Activated T-helper 1 cell treated with anti-CD3 and anti-CD28 coated beads, Interleukin-2, amount 50 U/mL, for 16 hours (primary cell): ENCODE measurements at places on chromosomes 7 and 10.

- DNase-seq, result no peak
Observed at GRCh38 chr7:31094271-31094670, 42.2 kb downstream of the ADCYAP1R1 start.

DNA sequence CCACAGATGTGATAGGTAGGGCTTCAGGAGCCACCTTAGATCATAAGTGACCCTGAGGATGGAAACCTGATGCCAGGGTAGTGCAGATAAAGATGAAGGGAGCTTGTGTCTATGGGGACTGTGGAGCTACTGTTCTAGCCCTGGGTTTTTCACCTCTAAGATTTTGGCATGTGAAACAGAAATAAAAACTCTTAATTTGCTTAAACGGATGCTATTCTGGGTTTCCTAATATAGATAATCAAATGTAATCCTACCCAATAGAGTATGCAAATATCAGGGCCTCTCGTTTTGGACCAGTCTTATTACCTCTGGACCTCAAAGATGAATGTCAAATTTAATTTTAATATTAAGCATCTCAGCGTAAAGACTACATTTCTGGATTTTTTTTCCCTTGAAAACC lies 49.3 kb downstream of the ABCB4 start:
- no peak for DNase-seq

GRCh38 chr10:33325929-33326328 lies 8.5 kb downstream of the NRP1 start:
- no peak for DNase-seq

DNA sequence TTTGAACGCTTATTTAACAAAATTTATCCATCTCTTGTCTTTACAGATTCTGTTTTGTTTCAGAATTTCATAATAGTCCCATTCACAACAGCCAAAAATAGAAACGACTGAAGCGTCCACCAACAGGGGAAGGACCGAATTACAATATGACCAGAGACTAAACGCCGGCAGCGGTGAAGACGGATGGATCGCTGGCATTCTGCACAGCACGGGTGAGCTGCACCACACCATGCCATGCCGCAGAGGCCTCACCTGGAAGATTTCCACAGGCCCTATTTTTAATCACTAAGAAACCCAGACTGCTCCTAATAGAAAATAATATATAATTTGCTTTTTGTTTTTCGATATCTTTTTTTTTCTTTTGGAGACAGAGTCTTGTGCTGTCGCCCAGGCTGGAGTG lies 91.0 kb downstream of the ELFN1 start:
- no peak for DNase-seq

DNA sequence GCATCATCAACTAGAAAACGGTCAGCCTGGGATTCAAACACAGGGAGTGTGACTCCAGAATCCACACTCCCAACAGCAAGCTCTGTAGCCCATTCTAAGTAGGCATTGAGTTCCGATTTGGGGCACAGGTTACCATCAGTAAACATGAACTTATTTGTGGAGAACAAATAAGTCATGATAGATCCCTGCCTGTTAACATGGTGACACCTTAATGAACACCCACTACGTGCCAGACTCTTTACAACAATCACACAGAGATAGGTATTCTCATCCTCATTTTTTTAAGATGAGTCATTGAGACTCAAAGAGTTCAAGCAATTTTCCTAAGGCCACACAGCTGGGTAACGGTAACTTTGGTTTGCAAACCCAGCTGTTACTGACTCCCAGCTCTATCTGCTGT lies 91.5 kb downstream of the LYZL2 start:
- no peak for DNase-seq

DNA sequence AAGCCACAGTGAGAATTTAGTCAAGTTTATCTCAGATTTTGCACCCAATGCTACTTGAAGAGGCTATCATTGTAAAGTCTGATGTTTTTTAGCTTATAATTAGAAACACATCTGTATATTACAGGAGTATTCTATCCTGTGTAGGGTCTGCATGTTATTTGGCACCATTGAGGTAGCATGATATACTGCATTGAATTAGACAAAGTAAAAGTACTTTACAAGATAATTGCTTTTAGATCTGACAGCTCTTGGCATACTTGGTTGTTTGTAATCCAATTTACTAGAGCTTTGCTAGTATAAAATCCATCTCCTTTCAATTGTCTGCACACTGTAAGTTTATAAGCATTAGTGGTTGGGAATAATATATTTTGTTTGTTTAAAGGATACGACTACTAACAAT lies 714.3 kb downstream of the ANKRD7 start:
- no peak for DNase-seq

DNA sequence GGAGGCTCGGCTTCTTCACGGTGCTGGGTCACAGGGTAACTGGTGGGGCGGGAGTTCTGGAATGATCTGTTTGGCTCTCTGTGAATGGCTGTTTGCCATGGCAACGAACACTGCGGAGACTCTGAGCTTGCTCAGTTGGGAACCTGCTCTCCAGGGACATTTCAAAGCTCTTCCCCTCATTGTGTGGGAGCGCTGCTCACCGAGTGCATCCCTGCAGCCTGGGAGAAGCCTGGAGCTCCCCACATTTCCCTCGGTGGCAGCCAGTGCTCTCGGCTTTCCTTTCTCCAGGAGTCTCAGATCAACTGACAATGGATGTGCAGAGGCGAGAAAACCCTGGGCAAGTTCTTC lies 57.6 kb upstream of the CACUL1 start:
- DNase-seq, result no peak

DNA sequence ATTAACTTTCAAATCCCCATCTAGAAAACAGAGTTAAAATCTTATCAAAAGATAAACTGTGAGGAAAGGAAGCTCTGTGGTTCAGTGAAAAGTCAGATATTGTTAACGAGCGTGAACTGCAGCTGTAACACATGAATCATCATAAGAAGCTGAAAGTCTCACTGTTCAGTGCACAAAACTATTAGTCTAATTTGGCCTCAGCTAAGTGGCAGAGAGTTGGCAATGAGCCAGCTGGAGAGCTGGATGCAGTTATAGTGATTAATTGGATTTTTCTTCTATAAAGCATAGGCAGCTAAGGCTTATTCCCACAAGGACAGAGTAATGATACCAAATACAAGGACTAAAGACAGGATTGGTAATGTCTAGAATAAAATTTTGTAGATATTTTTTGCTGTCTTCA lies 101.1 kb upstream of the ABCB5 start:
- DNase-seq, result no peak

DNA sequence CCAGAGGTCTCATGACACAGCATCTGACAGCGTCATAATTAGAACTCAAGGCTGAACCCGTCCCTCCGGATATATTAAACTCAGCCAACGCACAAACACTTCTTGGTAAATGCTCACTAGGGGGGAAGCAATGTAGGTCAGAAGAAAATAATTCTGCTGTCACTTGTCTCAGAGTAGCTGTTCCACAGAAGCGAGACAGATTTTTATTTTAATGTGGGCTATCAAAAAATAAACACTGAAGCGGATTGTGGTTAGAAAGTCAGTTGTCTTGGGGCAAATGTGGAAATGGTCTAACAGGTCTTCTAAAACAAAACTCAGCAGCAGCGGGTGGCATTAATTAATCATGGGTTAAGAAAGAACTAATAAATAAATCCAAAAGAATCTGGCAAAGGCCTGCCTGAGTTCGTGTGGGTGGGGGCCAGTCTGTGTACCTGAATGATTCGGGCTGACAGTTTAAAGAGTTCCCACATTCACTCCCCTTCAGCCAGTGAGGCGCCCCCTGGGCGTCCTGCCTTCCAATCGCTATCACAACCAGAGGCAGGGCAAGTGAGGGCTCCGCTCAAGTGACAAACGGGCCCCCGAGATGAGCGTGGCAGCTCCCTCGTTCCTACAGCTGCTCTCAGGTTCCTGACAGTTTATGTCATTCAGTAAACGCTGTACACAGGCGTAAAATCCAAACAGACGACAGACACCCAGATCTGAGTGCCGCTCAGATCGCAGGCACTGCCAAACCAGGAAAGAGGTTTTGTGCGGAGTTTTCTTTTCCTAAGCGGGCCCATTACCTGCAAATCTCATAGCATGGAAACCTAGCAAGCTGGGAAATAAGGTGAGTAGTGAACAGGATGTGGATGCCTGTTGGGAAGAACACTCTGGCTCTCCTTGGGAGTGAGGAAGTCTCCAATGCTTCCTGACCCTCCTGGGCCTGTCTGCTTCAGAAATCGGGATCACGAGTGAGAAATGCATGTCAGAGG lies 52.9 kb downstream of the NRAP start:
- DNase-seq, result no peak

DNA sequence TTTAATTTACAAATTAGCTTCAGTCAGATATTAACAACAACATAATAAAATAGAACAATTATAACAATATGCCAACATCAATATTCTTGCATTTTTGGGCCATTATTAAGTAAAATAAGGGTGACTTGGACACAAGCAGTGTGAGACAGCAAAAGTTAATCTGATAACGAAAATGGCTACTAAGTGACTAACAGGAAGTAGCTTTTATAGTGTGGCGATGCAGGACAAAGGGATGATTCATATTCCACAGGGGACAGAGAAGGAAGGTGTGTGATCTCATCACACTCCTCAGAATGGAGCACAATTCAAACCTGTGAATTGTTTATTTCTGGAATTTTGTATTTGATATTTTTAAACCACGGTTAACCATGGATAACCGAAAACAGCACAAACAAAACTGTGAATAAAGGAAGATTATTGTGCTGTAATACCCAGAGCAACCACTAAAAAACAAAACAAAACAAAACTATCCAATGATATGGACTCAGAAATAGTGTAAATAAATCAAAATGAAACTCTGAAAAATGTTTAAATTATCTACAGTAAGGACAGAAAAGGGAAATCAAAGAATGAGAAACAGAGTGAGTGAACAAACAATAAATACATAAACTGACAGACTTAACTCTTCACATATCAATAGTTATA lies 66.9 kb upstream of the TFEC start:
- no peak for DNase-seq

- DNase-seq, result no peak
Observed at GRCh38 chr7:156944876-156945275, 4.6 kb upstream of the NOM1 start.

GRCh38 chr10:11468126-11468742 lies 143.2 kb downstream of the USP6NL start:
- no peak for DNase-seq

- no peak for DNase-seq
Observed at GRCh38 chr10:48184224-48184623, 90.3 kb downstream of the FRMPD2 start.

GRCh38 chr10:30811276-30812017 lies 181.9 kb upstream of the LYZL2 start:
- DNase-seq, result no peak

GRCh38 chr10:126422567-126422966 lies 34.3 kb upstream of the ADAM12 start:
- DNase-seq, result no peak

GRCh38 chr10:60414877-60415585 lies 25.4 kb upstream of the ANK3 start:
- DNase-seq, result no peak

DNA sequence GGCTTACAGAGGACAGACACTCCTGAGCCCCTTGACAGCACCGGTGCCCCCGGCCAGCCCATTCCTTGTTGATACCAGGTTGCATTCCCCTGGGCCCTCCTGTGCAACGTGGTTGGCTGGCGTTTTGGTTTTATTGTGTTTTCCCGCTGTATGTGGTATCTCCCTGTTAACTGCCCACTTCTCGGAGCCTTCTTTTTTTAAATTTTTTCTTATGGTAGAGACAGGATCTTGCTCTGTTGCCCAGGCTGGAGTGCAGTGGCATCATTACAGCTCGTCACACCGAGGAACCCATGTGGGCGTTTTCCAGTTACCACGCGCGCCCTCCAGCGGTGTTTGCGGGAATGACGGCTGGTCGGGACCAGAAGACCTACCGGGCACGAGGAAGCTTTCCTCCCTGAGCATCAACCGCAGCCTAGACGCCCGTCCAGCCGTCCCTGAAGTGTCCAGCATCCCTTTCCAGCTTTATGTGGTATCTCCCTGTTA lies 16.9 kb upstream of the ZFAND2A start:
- peak; percentile 53 for DNase-seq

DNA sequence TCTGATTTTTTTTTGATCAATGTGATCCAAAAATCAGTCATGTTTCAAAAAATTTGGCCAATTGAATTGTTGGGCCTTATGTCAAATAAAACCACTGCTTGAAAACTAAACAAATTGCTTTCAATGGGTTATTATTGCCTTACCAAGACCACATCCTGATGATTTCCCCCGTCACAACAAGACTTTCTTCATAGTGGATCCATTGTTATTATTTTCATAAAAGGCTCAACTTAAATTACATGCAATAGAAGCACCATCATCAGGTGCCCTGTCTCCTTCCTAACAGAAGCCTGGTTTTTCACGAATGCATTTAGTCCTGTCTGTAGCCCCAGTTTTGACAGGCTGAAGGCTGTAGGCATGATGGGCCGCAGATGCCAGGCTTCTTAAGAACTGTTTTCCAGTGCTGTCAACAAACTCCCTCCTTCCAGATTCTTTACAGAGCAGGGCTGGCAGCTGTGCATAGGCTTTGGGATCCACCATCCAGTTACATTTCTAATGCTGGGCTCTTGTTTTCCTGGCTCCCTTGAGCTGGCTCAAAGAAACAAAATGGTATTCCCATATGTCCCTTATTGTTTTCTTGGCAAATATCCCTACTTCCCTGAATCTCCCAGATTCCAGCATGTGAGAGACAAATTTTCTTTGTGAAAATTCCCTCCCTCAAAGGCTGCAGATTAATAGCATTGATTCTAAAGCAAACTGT lies 302.0 kb downstream of the TWIST1 start:
- DNase-seq, result no peak

- no peak for DNase-seq
Observed at GRCh38 chr10:97505152-97505551, 6.4 kb downstream of the UBTD1 start.

DNA sequence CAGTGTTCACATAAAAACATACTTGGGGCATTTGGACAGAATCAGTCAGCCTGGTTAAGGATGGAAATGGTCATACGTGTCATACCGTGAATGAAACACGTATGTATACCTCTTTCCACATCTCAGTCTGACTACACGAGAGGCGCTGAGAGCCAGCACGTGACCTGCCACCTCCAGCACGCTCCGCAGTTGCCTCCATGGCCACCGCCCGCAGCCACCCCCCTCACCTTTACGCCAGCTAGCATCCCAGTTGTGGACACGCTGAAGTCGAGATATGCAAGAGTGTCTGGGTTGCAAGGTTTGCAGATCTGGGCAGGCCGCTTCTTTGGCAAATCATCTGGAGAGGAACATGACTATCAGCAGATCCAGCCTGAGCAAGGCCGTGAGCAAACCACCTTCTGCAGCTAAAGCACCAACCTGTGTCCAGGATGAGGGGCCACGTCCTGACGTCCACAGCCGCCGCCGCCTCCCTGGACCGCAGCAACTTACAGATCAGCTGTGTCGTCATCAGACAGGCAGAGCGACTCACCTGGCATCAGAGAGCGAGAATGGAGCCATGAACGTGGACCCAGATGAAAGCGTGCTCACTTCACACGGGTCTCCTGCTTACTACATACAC lies 209.4 kb downstream of the ZMYND11 start:
- no peak for DNase-seq
